HCT116 (cell line): ENCODE measurements at places on chromosomes 13 and 19. TPM values are rescaled to one million over a fixed set of nuclear protein-coding genes. Genes with fewer than 3 reads are reported as not detected.
A peak's percentile ranks its signal among the peaks of the same experiment; 100 is the strongest.

- no peak for DNase-seq
- no peaks in the 10 kb centered on the region for H3K36me3 ChIP-seq
- H3K27ac ChIP-seq, result no peak overlapping the region; the same call in 1 of the 2 replicates
- no peaks in the 10 kb centered on the region for H3K27me3 ChIP-seq
- H3K4me3 ChIP-seq, result peak overlapping the region; percentile 53
- H3K4me1 ChIP-seq, result peaks cover 13% of the 10 kb centered on the region
These were observed 636 bp upstream of the FOXO1 start for GRCh38 chr13:40666933-40667621.

GRCh38 chr13:112772929-112773328, 83.1 kb downstream of the ATP11A start:
- no peak overlapping the region for H3K4me3 ChIP-seq
- no peaks in the 10 kb centered on the region for H3K27me3 ChIP-seq
- no peak for DNase-seq
- no peak overlapping the region for H3K27ac ChIP-seq
- peaks cover 5% of the 10 kb centered on the region for H3K4me1 ChIP-seq

The LYL1 gene
- 2.6 TPM for total RNA-seq

DNA sequence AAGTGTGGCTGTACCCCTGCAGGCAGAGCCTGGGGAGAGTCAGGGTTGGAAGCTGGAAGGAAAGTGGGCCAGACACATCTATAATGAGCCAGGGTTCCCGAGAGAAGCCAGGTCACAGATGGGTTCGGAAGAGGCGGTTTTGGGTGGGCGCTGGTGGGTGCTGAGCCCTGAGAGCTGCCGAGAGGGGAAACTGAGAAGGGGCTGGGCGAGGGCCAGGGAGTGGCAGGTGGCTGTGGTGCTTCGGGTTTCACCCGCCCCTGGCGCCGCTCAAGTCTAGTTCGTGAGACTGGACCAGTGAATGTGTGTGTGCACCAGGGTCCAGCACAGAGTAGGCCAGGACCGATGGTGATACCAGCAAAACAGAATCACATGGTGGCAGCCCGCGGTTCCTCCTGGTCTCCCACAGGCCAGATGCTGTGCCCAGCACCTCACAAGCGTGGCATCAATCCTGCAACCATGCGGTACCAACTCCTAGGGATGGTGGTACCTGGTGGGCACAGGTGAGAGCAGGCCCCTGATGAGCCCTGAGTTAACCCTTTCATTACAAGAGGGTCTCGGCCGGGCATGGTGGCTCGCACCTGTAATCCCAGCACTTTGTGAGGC, 1.8 kb upstream of the LRRC4B start:
- H3K27me3 ChIP-seq, result 0 out of 2 replicates have a peak, but pooled peaks cover 3% of the 10 kb centered on the region
- H3K36me3 ChIP-seq, result no peaks in the 10 kb centered on the region
- no peak overlapping the region for H3K27ac ChIP-seq
- no peaks in the 10 kb centered on the region for H3K4me1 ChIP-seq
- no peak for DNase-seq

- H3K4me3 ChIP-seq, result peak overlapping the region; percentile 35; the same call in 1 of the 2 replicates
- H3K27ac ChIP-seq, result no peak overlapping the region
These were observed 5.1 kb upstream of the EPS8L1 start for GRCh38 chr19:55070466-55071128.

DNA sequence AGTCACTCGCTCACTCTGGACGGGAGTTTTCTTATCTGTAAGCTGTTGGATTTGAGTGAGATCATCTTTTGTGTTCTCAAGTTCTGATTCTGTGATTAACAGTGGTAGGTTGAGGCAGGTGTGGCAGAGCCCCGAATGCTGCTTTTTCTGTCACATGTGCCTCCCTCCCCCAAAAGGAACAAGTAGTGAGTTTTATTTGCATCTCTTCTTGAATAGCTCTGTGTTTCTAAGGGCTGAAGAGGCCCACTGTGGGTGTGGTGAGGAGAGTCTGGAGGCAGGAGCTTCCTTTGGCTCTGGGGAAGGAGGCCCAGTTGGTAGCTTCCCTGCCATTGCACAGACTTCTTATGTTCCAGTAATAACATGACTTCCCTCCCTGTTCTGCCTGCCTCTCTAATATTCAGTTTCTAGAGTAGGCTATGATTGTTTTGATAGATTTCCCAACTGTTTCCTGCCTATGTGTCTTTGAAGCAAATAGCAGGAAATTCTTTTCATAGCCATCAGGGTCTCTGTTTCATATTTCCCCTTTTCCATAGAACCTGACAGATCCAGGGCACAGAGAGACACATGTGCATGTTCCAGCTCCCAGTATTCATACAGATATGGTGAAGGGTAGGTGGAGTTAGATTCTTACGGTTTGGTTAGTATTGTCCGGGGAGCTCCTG, 23.9 kb upstream of the CXCL17 start:
- DNase-seq, result no peak
- no peaks in the 10 kb centered on the region for H3K36me3 ChIP-seq
- H3K4me1 ChIP-seq, result peaks cover 48% of the 10 kb centered on the region
- H3K27ac ChIP-seq, result no peak overlapping the region
- H3K4me3 ChIP-seq, result no peak overlapping the region

The PALM3 gene
- total RNA-seq, result 3.3 TPM

GRCh38 chr13:31944262-31945160, 87.1 kb upstream of the FRY start:
- no peak overlapping the region for H3K4me3 ChIP-seq
- DNase-seq, result no peak
- no peaks in the 10 kb centered on the region for H3K4me1 ChIP-seq
- H3K36me3 ChIP-seq, result no peaks in the 10 kb centered on the region

DNA sequence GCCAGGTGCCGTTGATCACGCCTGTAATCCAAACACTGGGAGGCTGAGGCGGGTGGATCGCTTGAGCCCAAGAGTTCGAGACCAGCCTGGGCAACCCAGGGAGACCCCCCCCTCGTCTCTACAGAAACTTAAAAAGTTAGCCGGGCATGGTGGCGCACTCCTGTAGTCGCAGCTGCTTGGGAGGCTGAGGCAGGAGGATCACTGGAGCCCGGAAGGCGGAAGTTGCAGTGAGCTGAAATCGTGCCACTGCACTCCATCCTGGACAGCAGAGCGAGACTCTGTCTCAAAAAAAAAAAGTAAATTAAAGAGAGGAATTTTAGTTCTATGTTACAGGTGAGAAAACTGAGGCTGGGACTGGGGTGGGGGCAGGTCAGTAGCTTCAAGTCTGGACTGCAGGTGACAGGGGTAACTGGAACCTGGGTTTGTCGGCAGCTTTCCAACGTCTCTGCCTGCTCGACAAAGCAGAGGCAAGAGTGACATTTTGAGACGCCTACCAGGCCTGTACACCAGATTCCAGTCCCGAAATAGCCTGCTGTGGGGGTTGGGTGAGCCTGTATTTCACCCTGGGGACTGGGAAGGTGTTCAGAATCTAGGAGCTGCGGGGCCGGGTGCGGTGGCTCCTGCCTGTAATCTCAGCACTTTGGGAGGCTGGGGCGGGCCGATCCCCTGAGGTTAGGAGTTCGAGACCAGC, 1.2 kb downstream of the SELENOW start:
- DNase-seq, result no peak
- peaks cover 28% of the 10 kb centered on the region for H3K36me3 ChIP-seq
- H3K27ac ChIP-seq, result peak overlapping the region; percentile 98
- no peaks in the 10 kb centered on the region for H3K27me3 ChIP-seq

GRCh38 chr13:50589139-50589538, 254.4 kb downstream of the DLEU7 start:
- no peak overlapping the region for H3K4me3 ChIP-seq
- H3K4me1 ChIP-seq, result no peaks in the 10 kb centered on the region
- no peaks in the 10 kb centered on the region for H3K36me3 ChIP-seq

DNA sequence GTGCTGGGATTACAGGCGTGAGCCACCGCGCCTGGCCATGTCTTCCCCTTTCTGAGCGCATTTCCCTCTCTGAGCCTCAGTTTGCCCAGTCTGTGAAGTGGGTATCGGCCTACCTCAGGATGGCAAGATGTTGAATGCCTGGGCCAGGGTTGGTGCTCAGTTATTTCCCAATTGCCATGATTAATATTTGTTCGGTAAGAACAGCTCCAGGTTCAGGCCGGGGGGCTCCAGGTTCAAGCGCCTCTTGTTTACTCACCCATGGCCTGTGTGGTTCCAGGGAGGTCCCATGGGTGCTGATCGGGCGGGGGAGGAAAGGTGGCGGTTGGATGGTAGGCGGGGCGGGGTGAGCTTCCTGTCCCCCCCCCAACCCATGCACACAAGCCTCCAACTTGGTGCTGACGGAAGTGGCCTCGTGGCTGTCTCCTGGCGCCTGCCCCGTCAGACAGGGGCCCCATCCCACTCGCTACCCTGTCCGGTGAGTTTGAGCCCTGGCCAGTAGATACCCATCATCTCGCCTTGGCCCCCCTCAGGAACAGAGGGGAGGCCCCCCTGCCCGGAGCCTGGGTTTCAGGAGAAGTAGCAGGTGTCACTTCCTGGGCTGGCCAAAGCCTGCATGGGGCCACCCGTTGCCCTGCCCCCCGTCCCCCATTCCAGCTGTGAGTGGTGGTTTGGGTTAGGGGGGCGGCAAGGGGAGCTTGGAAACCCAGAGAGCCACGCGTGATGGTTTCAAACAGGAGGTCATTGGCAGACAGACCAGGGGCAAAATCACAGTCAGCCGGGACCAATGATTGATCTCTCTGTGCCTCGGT, at the start of gene FCHO1:
TSS of gene FCHO1 (plus strand) at position 375 of the 809 bp plus-strand sequence. CDS start 3,688 bp downstream, outside the sequence.
- no peak within 1 kb of the TSS for H3K4me3 ChIP-seq
- no peaks in the 10 kb centered on the region for H3K36me3 ChIP-seq
- no peak for DNase-seq
- H3K27ac ChIP-seq, result no peak within 1 kb of the TSS
- peaks cover 18% of the 10 kb centered on the region for H3K4me1 ChIP-seq
- H3K27me3 ChIP-seq, result no peaks in the 10 kb centered on the region

GRCh38 chr13:59746291-59746962, 417.3 kb downstream of the DIAPH3 start:
- H3K36me3 ChIP-seq, result no peaks in the 10 kb centered on the region
- no peak overlapping the region for H3K27ac ChIP-seq
- H3K27me3 ChIP-seq, result no peaks in the 10 kb centered on the region
- no peak overlapping the region for H3K4me3 ChIP-seq
- no peak for DNase-seq
- H3K4me1 ChIP-seq, result no peaks in the 10 kb centered on the region

The LRRC8E gene
- total RNA-seq, result 18.1 TPM

GRCh38 chr19:54477650-54478049, 4.6 kb upstream of the CDC42EP5 start:
- H3K4me3 ChIP-seq, result no peak overlapping the region
- H3K27ac ChIP-seq, result no peak overlapping the region
- H3K36me3 ChIP-seq, result no peaks in the 10 kb centered on the region
- H3K27me3 ChIP-seq, result no peaks in the 10 kb centered on the region
- peaks cover 6% of the 10 kb centered on the region; the same call in 1 of the 2 replicates for H3K4me1 ChIP-seq
- DNase-seq, result no peak

GRCh38 chr13:110162866-110163658, 143.9 kb downstream of the COL4A1 start:
- no peaks in the 10 kb centered on the region for H3K36me3 ChIP-seq
- no peak overlapping the region for H3K27ac ChIP-seq
- no peaks in the 10 kb centered on the region; the same call in 1 of the 2 replicates for H3K27me3 ChIP-seq
- no peak for DNase-seq
- H3K4me1 ChIP-seq, result peaks cover 3% of the 10 kb centered on the region

GRCh38 chr19:7679771-7680605, 645 bp upstream of the TRAPPC5 start:
- H3K36me3 ChIP-seq, result peaks cover 9% of the 10 kb centered on the region
- H3K27me3 ChIP-seq, result no peaks in the 10 kb centered on the region
- peaks cover 3% of the 10 kb centered on the region for H3K4me1 ChIP-seq
- H3K27ac ChIP-seq, result no peak overlapping the region; the same call in 1 of the 2 replicates
- H3K4me3 ChIP-seq, result peak overlapping the region; percentile 40

The PRTN3 gene
- 2.7 TPM for total RNA-seq

- no peak overlapping the region for H3K4me3 ChIP-seq
- no peak overlapping the region for H3K27ac ChIP-seq
- no peak for DNase-seq
- no peaks in the 10 kb centered on the region for H3K27me3 ChIP-seq
These were observed 23.2 kb upstream of the ACOD1 start for GRCh38 chr13:76925115-76925514.

The SPACA4 gene
- total RNA-seq, result not detected

GRCh38 chr19:57363688-57364181, 384 bp downstream of the TRAPPC2B start:
- peak overlapping the region; percentile 54 for H3K27ac ChIP-seq
- H3K27me3 ChIP-seq, result no peaks in the 10 kb centered on the region
- H3K36me3 ChIP-seq, result no peaks in the 10 kb centered on the region
- H3K4me3 ChIP-seq, result peak overlapping the region; percentile 86

- H3K27me3 ChIP-seq, result no peaks in the 10 kb centered on the region
- H3K36me3 ChIP-seq, result peaks cover 4% of the 10 kb centered on the region
- H3K4me3 ChIP-seq, result no peak overlapping the region
- no peak overlapping the region for H3K27ac ChIP-seq
- H3K4me1 ChIP-seq, result peaks cover 44% of the 10 kb centered on the region
These were observed 5.9 kb downstream of the ARHGEF1 start for GRCh38 chr19:41888926-41889325.

DNA sequence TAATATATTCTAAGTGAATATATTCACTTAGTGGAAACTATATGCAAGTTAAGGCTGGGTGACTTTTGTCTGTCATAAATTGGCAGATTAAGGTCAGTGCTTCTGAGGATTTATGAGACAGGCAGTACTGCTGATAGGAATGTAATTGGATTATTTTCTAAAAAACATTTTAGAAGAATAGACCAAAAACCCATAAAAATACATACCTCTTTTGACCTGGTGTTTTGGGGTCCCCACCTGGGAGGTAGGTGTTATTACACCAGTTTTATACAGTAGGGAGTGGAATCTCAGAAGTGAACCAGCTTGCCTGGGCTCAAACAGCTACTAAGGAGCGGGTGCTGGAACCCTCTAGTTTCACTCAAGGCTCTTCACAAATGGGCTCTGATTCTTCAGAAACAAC, 25.3 kb downstream of the COG3 start:
- DNase-seq, result no peak
- no peaks in the 10 kb centered on the region for H3K27me3 ChIP-seq
- H3K4me1 ChIP-seq, result no peaks in the 10 kb centered on the region
- H3K36me3 ChIP-seq, result peaks cover 6% of the 10 kb centered on the region; the same call in 1 of the 2 replicates

GRCh38 chr13:106689906-106690305, 122.0 kb upstream of the ARGLU1 start:
- no peak overlapping the region for H3K27ac ChIP-seq
- H3K27me3 ChIP-seq, result peaks cover 83% of the 10 kb centered on the region
- H3K4me1 ChIP-seq, result no peaks in the 10 kb centered on the region
- no peaks in the 10 kb centered on the region for H3K36me3 ChIP-seq
- DNase-seq, result no peak
- H3K4me3 ChIP-seq, result no peak overlapping the region

The RFPL4AL1 gene
- total RNA-seq, result not detected

GRCh38 chr13:43514311-43514710, 272.5 kb downstream of the ENOX1 start:
- H3K36me3 ChIP-seq, result no peaks in the 10 kb centered on the region
- no peaks in the 10 kb centered on the region for H3K27me3 ChIP-seq
- no peak overlapping the region for H3K27ac ChIP-seq
- no peaks in the 10 kb centered on the region for H3K4me1 ChIP-seq
- H3K4me3 ChIP-seq, result no peak overlapping the region
- DNase-seq, result no peak

DNA sequence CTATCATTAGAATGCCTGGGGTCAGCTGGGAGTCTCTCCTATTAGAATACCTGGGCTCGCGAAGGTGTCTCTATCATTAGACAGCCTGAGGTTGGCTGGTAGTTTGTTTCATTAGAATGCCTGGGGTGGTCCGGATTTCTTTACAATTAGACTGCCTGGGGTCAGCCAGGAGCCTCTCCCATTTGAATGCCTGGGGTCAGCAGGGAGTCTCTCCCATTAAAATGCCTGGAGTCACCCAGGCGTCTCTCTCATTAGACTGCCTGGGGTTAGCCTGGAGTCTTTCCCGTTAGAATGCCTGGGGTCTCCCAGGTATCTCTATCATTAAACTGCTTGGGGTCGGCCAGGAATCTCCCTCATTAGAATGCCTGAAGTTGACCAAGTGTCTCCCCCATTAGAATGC, 1458.3 kb downstream of the UQCRFS1 start:
- H3K36me3 ChIP-seq, result no peaks in the 10 kb centered on the region
- no peaks in the 10 kb centered on the region for H3K27me3 ChIP-seq
- no peaks in the 10 kb centered on the region for H3K4me1 ChIP-seq
- DNase-seq, result no peak

The PEAK3 gene
- total RNA-seq, result not detected

The IZUMO1 gene
- total RNA-seq, result 1.7 TPM
